ENCODE measurements at places on chromosomes 12 and 14. TPM values are rescaled to one million over a fixed set of nuclear protein-coding genes. Genes with fewer than 3 reads are reported as not detected.

GRCh38 chr12:104886418-104887401 is 71.4 kb downstream of the SLC41A2 start:
- DNase-seq = peak; percentile 15

The REP15 gene
- 0.86 TPM for total RNA-seq

GRCh38 chr12:106224355-106224706 is 23.5 kb downstream of the CKAP4 start:
- no peak for DNase-seq

The P2RX2 gene
- total RNA-seq = not detected

DNA sequence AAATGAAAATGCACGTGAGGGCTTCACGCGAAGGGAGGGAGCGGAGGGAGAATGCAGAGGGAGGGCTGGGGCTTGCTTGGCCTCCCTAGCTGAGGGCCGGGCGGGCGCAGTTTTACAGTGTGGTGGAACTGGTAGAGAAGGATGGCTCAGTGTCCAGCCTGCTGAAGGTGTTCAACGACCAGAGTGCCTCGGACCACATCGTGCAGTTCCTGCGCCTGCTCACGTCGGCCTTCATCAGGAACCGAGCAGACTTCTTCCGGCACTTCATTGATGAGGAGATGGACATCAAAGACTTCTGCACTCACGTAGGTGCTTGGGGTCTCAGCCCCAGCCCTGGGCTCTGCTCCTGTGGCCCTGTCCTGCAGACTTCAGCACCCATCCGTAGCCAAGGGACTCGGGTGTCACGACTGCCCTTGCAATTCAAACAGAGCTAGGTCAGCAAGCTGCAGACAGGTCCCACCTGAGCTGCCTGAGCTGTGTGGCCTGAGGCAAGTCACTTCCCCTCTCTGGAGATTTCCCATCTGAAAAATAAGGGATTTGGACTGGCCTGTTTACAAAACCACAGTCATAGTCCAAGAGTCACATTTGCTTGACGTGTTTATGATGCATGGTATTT is 18.4 kb downstream of the OTUB2 start:
- DNase-seq = no peak

The TMEM132D gene
- total RNA-seq = not detected

The LRP1-AS gene
- total RNA-seq = not detected

GRCh38 chr12:109428037-109428629 is 49.0 kb downstream of the KCTD10 start:
- peak; percentile 77 for DNase-seq

GRCh38 chr14:101908795-101909194 is 55.6 kb upstream of the DYNC1H1 start:
- DNase-seq = no peak

GRCh38 chr14:61250063-61250462 is 31.1 kb downstream of the TMEM30B start:
- no peak for DNase-seq

The GUCY2C gene
- not detected for total RNA-seq

GRCh38 chr12:76265424-76266180 is 82.6 kb downstream of the BBS10 start:
- DNase-seq = no peak

DNA sequence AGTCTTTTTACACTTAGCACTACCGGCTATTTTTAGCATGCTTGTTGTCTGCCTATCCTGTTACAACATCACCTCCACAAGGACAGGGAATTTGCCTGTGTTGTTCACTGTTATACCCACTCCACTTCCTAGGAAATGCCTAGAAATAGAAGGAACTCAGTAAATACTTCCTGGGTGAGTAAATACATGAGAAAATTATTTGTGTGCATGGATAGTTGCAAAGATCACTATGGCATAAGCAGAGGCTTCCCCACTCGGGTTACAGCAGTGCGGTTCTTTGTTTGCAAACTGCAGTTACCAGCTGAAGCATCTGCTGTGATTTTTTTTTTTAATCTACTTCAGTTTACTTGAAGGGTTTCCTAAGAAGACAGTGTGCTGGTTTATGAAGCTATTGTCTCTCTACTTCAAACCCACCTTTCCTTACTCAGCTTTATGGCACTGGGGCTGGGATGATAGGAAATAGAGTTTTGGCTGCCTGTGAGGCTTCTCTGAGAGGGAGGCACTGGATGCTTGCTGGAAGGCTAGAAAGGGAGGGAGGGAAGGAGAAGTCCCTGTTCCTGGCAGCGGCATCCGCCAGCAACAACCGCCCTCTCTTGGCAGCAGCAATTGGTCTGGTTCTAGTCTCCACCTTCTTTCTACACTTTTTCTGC is 29.0 kb downstream of the PDE6H start:
- DNase-seq = no peak

- DNase-seq = no peak
These were observed 183.6 kb downstream of the FBXL14 start for GRCh38 chr12:1410794-1411193.

The GLI1 gene
- total RNA-seq = 6.4 TPM

GRCh38 chr12:121400332-121401139 is 618 bp downstream of the RNF34 start:
- DNase-seq = peak; percentile 22

DNA sequence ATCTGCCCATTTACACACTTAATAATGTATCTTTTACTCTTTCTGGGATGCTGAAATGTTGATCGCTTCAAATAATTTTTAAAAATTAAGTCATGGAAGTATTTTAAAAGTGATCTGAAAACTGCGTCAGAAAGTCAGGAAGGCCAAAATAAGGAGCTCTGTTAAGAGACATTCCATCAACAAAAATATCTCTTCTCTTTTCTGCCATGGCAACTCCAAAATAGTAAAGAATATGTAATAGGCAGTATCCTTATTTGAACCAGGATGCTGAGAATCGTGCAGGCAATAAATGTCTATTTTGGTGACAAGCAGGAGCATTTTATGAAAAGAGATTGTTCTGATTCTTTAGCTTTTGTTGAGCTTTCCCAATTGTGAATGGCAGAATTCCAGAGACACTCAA is 81.8 kb upstream of the PPP1R12A start:
- no peak for DNase-seq

The SLC25A47 gene
- total RNA-seq = 0.17 TPM

- DNase-seq = no peak
These were observed 2.3 kb upstream of the SMUG1 start for GRCh38 chr12:54191126-54191525.

GRCh38 chr12:753611-754472 is 1.5 kb downstream of the WNK1 start:
- no peak for DNase-seq

The TMEM63C gene
- 5.7 TPM for total RNA-seq

The AHNAK2 gene
- 45.0 TPM for total RNA-seq

The KRT82 gene
- not detected for total RNA-seq

The SLC17A8 gene
- total RNA-seq = not detected

GRCh38 chr12:107308310-107308709 is 215.0 kb upstream of the CRY1 start:
- DNase-seq = no peak

The TEX52 gene
- not detected for total RNA-seq

- no peak for DNase-seq
These were observed 5.8 kb upstream of the LRP10 start for GRCh38 chr14:22865424-22866405.

The TOMM20L gene
- not detected for total RNA-seq

DNA sequence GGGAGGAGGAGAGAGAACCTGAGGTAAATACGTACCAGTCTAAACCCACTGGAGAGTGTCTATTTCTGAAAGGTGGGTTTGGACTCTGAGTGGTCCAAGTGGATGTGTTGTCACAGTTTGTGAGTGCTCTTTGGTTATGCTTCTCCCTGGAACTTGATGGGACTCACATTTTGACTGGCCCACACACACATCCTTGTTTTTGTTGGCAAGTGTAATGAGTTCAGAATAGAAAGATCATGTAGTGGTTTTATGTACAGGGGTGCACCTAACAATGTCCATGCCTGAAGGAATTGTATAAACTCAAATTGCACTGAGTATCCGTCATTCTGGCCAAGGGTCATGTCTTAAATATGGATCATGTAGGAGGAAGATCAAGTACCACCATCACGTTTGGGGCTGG is 4.8 kb downstream of the PPFIBP1 start:
- DNase-seq = no peak

DNA sequence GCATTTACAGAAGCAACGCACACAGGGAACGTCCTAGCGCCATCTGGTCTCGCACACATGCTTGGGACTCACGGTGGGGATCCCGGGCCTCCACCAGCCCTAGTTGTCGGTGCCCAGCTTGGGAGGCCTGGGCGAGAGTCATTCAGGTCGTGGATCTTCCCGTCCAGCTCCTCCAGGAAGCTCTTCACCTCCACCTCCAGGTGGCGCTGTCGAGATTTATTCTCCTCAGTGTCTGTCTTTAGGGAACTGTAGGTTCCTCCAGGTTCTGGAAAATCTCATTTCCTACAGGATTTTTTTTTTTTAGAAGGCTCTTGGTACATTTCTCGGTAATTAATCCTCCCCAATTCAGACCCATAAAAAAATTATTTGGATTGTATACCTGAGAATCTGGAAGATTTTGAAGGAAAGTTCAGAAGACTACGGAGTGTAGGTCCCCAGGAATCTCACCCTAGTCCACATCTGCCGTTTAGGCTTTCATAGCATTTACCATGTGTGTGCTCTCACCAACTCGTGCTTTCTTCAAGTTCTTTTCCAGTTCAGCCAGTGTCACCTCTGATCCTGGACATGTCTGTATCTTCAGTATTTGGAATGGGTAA is 910.0 kb downstream of the TMEM121 start:
- no peak for DNase-seq

The SLC25A21 gene
- total RNA-seq = 3.5 TPM

- DNase-seq = no peak
These were observed 8.0 kb downstream of the GLIPR1 start for GRCh38 chr12:75488553-75488952.

DNA sequence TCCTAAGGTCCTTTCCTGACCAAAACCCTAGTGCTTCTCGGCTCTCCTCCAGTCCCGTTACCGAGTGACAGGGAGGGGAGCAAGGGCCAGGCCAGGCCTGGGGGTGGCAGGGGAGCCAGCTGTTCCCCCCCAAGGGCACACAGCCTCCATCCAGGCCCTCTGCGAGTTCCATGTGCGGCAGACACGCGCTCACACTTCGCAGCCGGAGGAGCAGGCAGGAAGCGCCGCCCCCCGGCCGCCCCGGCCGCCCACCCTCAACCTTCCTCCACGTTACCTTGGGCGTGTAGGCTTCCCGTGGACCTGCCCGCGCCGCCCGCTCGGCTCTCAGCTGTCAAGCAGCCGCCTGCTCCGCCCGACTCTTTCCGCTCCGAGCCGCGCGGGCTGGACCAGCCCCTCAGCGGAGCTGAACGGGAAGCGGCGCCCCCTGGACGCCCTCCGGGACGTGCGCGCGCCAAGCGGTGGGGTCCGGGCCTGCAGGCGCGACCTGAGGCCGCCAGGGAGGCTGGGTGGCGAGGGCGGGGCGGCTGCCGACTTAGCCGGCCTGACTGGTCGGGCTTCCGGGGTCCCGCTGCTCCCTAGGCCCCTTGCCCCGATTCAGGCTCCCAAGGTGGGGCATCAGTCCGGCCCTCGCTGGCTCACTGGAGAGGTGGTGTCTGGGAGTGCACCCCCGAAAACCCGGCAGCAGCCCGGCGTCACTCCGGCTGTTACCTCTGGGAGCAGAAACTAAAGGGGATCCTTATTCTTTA is at the start of gene CRACR2A:
Gene CRACR2A (minus strand): TSS at position 369 of the 746 bp plus-strand sequence. CDS start 56,110 bp downstream, outside the sequence.
- DNase-seq = peak; percentile 32

The SDSL gene
- 19.1 TPM for total RNA-seq

Measured in HCT116 (cell line).